Right forelimb (tissue), 1 donor: ENCODE measurements at places on chromosomes 12 and 14.
A peak's percentile ranks its signal among the peaks of the same experiment; 100 is the strongest.

DNA sequence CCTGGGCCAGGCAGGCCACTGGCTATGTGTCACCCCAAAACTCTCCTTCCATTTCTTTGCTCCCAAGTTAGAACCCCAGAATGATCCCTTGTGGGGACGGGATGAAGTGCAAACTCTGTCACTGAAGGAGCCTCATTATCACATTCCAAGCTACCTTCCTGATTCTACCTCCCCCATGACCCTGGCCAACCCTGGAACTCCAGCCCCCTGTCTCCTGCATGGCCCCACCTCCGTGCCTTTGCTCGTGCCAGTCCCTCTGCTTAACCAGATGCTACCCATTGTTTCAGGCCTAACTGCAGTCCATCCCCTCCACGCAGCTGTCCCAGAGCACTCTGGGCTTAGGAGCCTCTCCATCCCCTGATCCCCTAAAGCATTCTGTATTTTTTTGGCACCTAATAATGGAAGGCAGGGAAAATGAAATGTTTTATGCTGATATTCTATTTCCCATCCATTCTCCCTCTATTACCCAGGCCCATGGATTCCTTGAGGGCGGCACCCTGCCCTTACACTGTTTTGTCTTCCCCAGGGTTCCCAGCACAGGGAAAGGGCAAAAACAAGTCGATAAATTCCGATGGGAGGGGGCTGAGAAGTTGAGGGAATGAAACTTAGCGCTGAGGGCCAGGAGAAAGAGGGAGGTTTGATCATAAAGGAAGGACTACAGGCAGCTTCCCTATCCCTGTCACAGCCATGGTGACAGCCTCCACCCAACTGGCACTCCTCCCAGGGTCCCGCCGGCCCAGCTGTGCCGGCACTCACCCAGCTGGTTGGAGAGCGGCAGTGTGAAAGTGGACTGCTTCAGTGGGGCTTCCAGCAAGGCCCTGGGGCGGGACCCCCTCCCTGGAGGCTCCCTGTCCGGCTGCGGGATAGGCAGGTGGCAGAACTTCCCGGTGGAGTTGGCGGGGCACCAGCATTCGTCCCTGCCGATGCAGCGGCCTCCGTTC lies 58.1 kb downstream of the ISCA2 start:
- DNase-seq: peak; percentile 82

- DNase-seq: no peak
These were observed 277.9 kb upstream of the FOXG1 start for GRCh38 chr14:28488684-28489083.

DNA sequence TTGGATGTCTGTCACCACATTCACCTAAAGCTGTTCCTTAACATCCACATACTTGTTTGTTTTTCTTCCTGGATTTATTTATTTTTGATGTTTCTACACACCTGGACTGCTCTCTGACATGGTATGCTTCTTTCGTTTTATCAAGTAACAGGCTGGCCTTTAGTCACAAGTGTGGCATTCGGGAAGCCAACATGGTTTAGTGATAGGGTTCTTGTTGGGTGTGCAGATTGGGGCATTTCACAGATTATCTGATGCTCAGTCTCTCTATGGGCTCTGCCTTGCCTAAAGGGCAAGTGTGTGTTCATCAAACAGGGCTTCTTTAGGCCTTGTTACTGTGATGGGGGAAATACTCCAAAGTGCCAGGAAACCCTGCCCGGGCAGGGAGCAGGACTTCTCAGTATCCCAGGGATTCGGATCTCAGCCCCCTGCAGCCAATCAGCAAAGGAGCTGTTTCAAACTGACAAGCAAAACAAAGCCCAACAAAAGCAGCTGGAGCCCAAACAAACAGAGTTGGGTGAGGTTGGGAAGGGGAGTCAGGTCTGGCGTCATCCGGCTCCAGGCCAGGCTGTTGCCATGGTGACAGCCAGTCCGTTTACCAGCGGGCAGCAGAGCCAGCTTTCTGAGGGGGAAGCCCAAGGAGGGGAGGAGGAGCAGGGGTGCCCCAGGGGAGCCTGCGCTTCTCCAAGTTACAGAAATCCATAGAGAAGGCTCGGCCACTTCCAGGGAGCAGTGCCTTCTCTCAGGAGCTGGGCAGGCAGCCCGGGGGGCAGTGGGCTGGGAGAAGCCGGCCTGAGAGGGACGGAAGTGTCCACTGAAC lies 31.9 kb downstream of the FOS start:
- peak; percentile 93 for DNase-seq

DNA sequence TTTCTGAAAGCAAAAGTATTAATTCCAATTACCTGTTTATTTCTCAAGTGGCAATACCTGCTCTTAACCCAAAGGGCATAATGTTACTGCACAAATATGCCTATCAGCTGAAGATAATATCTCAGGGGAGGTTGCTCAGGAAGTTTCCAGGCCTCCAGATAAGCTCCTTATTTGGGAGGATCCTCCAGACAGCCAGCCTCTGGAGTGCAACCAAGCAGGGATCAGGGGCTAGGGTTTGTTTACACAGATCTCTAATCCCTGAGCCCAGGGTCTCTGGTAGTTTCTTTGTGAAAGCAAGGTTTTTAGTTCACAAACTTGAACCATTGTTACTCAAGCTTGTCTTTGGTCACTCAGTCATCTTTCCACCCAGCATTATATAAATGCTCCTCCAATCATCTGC lies 124.4 kb downstream of the SLC38A4 start:
- no peak for DNase-seq

GRCh38 chr12:78095623-78096022 lies 264.9 kb downstream of the NAV3 start:
- no peak for DNase-seq

DNA sequence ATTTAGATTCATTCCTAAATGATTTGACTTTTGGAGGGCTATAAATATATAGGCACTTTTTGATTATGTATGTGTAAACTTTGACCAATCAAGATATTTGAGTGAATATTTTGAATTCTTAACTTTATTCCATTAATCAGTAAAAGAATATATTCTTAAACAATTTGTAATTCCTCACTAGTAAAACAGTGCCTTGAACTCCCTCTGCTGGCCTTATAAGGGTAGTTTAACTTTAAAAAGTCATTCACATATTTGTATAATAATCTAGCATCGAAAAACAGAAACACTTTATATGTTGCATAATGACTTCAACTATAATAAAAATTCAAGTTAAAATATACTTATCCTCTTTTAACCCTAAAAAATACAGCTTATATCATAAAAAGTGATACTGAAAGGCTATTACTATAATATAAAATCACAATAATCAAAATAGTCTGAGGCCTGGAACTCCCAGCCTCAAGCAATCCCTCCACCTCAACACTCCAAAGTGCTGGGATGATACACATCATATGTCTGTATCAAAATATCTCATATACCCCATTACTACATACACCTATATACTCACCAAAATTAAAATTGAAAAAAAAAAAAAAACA lies 31.2 kb downstream of the CCDC59 start:
- DNase-seq: no peak

DNA sequence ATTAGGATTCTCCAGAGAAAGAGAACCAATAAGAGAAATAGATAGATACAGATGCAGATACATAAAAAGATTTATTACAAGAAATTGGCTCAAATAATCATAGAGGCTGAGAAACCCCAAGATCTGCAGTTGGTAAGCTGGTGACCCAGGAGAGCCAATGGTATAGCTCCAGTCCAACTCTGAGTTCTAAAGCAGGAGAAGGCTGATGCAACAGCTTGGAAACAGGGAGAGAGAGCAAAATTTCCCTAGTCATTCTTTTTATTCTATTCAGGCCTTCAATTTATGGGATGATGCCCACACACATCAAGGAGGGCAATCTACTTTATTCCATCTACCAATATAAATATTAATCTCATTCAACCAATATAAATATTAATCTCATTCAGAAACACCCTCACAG lies 218.2 kb downstream of the PRKD1 start:
- DNase-seq: no peak

GRCh38 chr12:43336962-43337555 lies 214.9 kb downstream of the ADAMTS20 start:
- DNase-seq: no peak

GRCh38 chr12:130981074-130981742 lies 27.5 kb downstream of the ADGRD1 start:
- peak; percentile 39 for DNase-seq

- DNase-seq: no peak
These were observed 251.4 kb upstream of the CLEC14A start for GRCh38 chr14:38507299-38507698.

GRCh38 chr12:95583933-95584332 lies 32.7 kb upstream of the USP44 start:
- DNase-seq: no peak

GRCh38 chr14:73143617-73144016 lies 7.3 kb downstream of the PSEN1 start:
- no peak for DNase-seq

GRCh38 chr12:47715393-47715876 lies 9.6 kb upstream of the RPAP3 start:
- peak; percentile 83 for DNase-seq

GRCh38 chr14:44385906-44386305 lies 121.2 kb downstream of the FSCB start:
- no peak for DNase-seq

GRCh38 chr14:68283378-68284123 lies 464.0 kb downstream of the RAD51B start:
- no peak for DNase-seq

DNA sequence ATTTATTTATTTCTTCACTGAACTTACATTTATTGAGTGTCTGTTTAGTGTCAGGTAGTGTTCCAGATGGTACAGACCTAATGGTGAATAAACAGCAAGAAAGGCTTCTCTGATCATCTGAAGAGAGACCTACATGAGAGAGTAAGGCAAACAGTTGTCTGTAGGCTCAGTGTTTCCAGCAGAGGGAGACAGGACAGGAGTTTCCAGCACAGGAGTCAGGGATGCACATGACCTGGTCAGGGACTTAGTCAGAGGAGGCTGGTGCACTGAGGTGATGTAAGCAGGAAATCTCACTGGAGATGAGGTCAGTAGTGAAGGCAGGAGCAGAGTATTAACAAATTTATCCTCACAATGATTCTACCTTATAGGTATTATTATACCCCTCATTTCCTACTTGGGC lies 233.2 kb downstream of the MDGA2 start:
- DNase-seq: no peak

GRCh38 chr12:131637986-131638385 lies 72.9 kb upstream of the SFSWAP start:
- no peak for DNase-seq

GRCh38 chr14:88245321-88245720 lies 77.7 kb downstream of the KCNK10 start:
- DNase-seq: no peak

GRCh38 chr14:93719256-93719655 lies 69.0 kb downstream of the PRIMA1 start:
- peak; percentile 20 for DNase-seq

- no peak for DNase-seq
These were observed 687 bp downstream of the ASIC1 start for GRCh38 chr12:50057896-50058670.

DNA sequence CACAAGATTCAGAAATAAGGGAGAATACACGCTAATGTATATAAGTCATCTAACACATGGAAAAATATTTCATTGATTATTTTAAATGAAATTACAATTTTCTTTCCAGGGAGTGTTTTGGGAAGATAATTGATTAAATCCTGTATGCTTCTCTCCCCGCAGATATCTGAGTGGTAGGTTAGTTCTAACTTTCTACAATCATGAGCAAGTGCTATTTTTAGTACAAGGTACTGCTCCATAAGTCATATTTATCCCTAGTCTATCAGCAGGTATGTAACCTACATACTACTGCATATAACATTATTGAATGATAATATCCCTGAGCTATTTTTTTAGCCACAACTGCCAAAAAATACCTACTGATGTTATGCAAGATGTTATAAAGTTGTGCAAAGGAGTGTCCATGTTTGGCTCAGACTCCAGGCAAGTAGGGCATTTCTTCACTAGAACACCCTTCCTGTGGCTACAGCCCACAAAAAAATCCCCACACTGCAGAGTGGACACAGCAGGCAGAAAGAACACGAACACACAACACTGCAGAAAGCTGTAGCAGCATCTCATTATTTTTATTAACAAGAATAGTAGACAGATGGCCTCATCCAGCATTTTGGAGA lies 87.0 kb downstream of the SEC23A start:
- DNase-seq: no peak

DNA sequence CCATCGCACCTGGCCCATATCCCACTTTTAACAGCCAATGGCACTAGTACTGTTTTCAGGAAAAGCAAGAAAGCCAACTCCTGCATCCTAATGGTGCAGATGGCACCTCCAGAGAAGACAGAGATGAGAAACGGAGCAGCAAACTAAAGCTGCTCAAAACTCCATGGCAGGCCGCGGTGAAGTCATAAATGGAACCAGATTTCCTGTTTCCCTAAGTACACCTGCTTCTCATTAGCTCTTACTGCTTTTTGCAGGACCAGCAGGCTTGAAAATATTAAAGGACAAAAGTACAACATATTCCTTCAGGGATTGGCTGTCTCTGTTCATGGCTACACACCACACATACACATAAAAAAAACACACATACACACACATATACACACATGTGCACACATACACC lies 36.7 kb upstream of the LGALS3 start:
- DNase-seq: no peak

DNA sequence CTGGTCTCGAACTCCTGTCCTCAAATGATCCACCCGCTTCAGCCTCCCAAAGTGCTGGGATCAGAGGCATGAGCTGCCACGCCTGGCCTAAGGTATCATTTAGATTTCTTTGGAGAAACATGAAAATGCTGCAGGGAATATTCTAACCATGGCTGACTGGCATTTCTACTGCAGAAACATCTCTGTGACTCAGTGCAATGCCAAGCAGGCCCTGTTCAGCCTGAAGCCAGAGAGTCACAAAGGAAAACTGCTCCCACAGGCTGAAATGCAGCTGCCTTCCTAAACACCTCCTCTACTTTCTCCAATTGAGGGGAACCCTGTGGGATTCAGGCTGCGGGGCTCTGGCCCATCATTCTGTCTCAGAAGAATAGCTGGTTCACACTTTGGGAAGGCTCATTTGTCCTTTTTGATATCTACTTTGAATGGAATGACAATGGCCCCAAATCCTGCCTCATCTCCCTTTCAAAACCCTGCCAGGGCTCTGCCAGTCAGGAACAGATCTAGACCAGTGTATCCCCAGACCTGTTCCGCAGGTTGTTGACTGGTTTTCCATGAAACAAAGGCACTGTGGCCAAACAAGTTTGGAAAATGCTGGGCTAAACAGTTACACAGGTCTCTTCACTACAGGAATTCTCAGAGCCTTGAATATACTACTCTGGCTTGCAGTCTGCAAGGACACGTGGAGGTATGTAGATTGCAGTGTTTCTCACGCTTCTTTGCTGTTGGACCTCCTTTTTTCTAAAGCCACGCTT lies 7.8 kb downstream of the C12orf43 start:
- no peak for DNase-seq

- no peak for DNase-seq
These were observed 146.3 kb downstream of the LRIG3 start for GRCh38 chr12:58773986-58774385.

DNA sequence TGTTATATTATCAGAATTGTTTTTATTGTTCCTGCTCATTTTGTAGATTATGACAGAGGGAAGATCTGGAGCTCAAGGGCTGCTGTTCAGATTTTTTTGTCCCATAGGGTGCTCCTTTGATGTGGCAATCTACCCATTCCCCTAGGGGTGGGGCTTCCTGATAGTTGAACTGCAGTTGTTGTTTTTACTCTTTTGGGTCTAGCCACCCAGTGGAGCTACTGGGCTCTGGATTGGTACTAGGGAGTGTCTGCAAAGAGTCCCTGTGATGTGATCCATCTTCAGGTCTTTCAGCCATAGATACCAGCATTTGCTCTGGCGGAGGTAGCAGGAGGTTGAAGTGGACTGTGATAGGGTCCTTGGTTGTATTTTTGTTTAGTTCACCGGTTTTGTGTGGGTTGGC lies 57.9 kb upstream of the SLCO1B1 start:
- no peak for DNase-seq

- no peak for DNase-seq
These were observed 87.8 kb downstream of the FLRT2 start for GRCh38 chr14:85617791-85618190.
